ENCODE measurements at places on chromosomes 12 and 14. TPM values are rescaled to one million over a fixed set of nuclear protein-coding genes. Genes with fewer than 3 reads are reported as not detected.

MOAP1 gene
- 21.6 TPM for total RNA-seq

GRCh38 chr12:48933664-48934311 is 8.5 kb upstream of the FKBP11 start:
- no peak for DNase-seq

SYNDIG1L gene
- 1.6 TPM for total RNA-seq

DNA sequence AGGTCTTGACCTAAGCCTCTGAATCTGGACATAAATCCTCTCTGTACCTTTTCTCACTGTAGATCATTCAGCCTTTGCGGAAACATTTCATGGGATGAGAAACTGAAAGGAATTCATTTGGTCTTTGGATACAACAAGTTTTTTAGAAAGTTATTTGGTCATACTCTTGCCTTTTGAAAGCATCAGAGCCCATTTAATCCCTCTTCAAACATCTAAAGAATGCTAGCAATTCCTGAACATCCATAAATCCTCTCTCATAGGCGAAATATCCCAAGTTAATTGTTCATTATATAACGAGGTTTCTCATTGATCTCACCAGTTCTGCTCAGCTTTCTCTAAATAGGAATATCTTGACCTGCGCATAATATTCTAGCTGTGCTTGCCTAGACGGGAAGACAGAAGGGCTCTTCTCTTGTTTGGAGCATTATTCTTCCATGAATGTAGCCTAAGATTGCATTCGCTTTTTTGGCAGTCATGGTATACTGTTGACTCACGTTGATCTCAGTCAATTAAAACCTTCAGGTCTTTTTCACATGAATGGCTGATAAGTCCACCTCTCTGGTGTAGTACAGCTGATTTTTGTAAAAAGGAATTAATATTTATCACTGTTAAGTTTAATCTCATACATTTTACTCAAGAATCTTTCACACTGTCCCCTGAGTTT is 24.1 kb downstream of the NTN4 start:
- DNase-seq = no peak

GRCh38 chr12:108914121-108914531 is 34.2 kb downstream of the DAO start:
- DNase-seq = no peak

Data from GM23338 (cell line).